ENCODE measurements at places on chromosomes 6 and 20. TPM values are rescaled to one million over a fixed set of nuclear protein-coding genes. Genes with fewer than 3 reads are reported as not detected.

DNA sequence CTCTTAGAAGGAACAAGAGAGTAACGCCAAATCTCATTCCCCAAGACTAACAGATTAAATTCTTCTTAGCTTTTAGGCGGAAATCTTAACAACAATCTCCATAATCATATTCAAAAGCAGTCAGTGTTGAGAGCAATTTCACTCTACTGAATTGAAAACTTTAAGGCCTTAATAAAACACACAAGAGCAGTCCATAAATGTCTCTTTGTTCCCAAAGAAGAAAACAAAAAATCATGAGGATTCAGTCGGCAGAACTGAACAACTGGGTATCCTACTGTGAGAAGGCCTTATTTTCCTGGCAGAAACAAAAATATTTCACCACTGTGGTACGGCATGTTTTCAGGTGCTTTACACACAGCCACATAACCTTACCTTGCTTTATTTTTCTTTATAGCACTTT lies 14.4 kb downstream of the ABHD12 start:
- no peak overlapping the region for H3K27ac ChIP-seq
- no peaks in the 10 kb centered on the region for H3K27me3 ChIP-seq
- no peaks in the 10 kb centered on the region for H3K36me3 ChIP-seq
- no peak for DNase-seq
- no peaks in the 10 kb centered on the region for H3K4me1 ChIP-seq
- H3K4me3 ChIP-seq = no peak overlapping the region

GRCh38 chr20:12837646-12838045 lies 171.1 kb upstream of the SPTLC3 start:
- H3K27me3 ChIP-seq = no peaks in the 10 kb centered on the region
- no peak overlapping the region for H3K4me3 ChIP-seq
- no peak for DNase-seq
- no peaks in the 10 kb centered on the region for H3K4me1 ChIP-seq
- H3K27ac ChIP-seq = no peak overlapping the region
- H3K36me3 ChIP-seq = no peaks in the 10 kb centered on the region

DNA sequence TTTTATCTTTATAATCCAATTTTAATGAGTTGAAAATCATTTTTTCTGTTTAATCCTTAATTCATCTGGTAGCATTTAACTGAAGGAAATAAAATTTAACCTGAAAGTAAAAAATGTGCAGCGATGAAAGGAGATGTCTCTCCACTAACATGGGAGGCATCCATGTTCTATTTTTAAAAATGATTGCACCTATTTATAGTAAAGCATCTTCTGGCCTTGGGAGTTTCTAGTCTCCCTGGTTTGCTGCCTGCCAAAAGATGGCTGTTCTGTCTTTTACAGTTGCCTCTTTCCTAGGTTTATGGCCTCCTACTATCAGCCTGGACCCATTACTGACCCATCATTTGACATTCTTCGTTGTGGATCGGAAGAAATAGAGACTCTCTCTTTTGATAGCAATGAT lies 143.0 kb downstream of the B3GAT2 start:
- no peaks in the 10 kb centered on the region for H3K36me3 ChIP-seq
- H3K4me3 ChIP-seq = no peak overlapping the region
- H3K27ac ChIP-seq = no peak overlapping the region
- H3K4me1 ChIP-seq = no peaks in the 10 kb centered on the region
- DNase-seq = no peak

- no peak overlapping the region for H3K27ac ChIP-seq
- H3K36me3 ChIP-seq = peaks cover 6% of the 10 kb centered on the region
- H3K27me3 ChIP-seq = no peaks in the 10 kb centered on the region
- H3K4me3 ChIP-seq = no peak overlapping the region
Observed at GRCh38 chr6:2791450-2791974, 26.3 kb downstream of the WRNIP1 start.

SIRPB1 gene
- total RNA-seq = 4.8 TPM

DDRGK1 gene
- total RNA-seq = 52.9 TPM

HSP90AB1 gene
- 404 TPM for total RNA-seq

MCHR2 gene
- not detected for total RNA-seq

CGA gene
- total RNA-seq = not detected

KCNK16 gene
- total RNA-seq = not detected
